Activated CD4-positive, alpha-beta memory T cell treated with anti-CD3 and anti-CD28 coated beads, Interleukin-2, amount 10 ng/mL, durations not matched to agents 7 days and 5 days (primary cell): ENCODE measurements at places on chromosomes 12 and 14.

DNA sequence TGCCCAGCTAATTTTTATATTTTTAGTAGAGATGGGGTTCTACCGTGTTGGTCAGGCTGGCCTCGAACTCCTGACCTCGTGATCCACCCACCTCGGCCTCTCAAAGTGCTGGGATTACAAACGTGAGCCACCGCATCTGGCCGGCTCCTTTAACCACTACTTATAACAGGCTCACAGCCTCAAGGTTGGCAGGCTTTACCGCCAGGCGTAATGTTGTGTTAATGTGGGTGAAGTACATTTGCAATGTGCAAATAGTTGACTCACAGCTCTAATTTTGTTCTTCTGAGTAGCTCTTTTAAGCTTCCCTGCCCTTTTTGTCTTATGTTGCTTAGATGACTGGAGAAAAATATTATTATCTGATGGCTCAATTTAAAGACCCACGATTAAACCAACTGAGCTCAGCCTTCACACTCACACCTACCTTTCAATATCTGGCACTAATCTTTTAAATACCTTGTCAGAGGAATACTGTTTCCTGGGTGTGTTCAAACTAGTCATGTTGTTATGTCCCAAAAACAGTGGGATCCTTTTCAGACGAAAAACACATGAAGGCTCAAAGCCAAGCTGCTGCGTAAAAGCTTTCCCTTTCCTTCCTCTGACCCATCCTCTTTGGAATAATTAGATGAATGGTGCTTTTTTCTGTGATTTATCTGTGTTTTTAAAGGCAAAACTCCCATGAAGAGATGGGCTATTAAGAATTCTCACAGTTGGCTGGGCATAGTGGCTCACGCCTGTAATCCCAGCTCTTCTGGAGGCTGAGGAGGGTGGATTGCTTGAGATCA, 57.2 kb upstream of the USP44 start:
- H3K36me3 ChIP-seq, result no peaks in the 10 kb centered on the region
- no peaks in the 10 kb centered on the region for H3K4me1 ChIP-seq
- no peak overlapping the region for H3K4me3 ChIP-seq

DNA sequence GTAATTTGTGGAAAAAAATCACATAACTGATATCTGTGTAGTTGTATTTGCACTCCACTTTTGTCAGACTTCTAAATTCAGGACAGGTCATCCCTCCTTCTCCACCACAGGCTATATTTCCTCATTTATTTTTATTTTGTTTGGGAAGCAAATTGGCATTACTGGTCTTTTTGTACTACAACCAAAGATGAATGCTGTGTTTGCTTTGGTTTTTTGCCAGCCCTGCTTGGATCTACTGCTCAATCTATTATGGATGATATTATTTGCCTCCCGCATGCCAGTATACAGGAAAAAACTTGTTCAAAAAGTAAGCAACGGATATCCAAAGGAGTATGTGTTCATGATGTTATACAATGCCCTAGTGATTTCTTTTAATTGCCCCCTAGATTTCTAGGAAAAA, 948.8 kb downstream of the TRHDE start:
- no peaks in the 10 kb centered on the region for H3K27me3 ChIP-seq
- no peak overlapping the region for H3K4me3 ChIP-seq
- no peaks in the 10 kb centered on the region for H3K4me1 ChIP-seq
- no peaks in the 10 kb centered on the region for H3K36me3 ChIP-seq
- no peak for DNase-seq

DNA sequence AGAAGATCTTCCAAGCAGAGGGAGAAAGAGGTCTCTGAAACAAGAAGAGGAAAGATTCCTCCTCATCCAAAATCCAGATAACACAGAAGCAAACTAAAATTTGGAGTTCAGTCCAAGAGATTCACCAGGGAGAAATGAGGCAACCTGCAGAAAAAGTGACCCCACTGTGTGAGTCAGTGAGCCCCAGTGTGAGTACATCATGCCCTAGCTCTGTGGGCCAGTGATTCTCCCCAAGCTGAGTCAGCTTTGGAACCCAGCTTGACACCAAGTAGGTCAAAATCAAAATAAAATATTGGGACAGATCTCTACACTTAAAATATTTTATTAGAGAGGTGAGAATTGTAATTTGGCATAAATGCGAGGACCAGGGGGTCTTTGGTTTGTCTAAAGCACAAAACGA, 17.2 kb downstream of the CLEC2B start:
- no peaks in the 10 kb centered on the region for H3K4me1 ChIP-seq
- peaks cover 55% of the 10 kb centered on the region for H3K36me3 ChIP-seq
- DNase-seq, result no peak

- H3K4me3 ChIP-seq, result no peak overlapping the region
- H3K27ac ChIP-seq, result no peak overlapping the region
- peaks cover 14% of the 10 kb centered on the region for H3K36me3 ChIP-seq
- no peak for DNase-seq
- H3K4me1 ChIP-seq, result no peaks in the 10 kb centered on the region
Measured at GRCh38 chr12:11085419-11085818, 6.7 kb downstream of the TAS2R43 start.
